Left ventricle myocardium inferior (tissue), 1 donor: ENCODE measurements at places on chromosomes 3 and 15. TPM values are rescaled to one million over a fixed set of nuclear protein-coding genes. Genes with fewer than 3 reads are reported as not detected.

Gene ULK4
- total RNA-seq: 1.8 TPM

Gene RETNLB
- total RNA-seq: not detected

Gene KLHL18
- 54.7 TPM for total RNA-seq

Gene GUCA1C
- total RNA-seq: 5.8 TPM

Gene PAQR9
- total RNA-seq: 15.3 TPM

Gene GLDN
- 4.8 TPM for total RNA-seq

Gene FSTL1
- 243 TPM for total RNA-seq

Gene HEMK1
- 16.1 TPM for total RNA-seq

GRCh38 chr15:29687204-29687815, 135.0 kb downstream of the TJP1 start:
- H3K27ac ChIP-seq: no peak overlapping the region
- H3K36me3 ChIP-seq: no peaks in the 10 kb centered on the region
- H3K4me3 ChIP-seq: no peak overlapping the region
- no peak for DNase-seq

- no peak overlapping the region for H3K4me3 ChIP-seq
- H3K4me1 ChIP-seq: peaks cover 98% of the 10 kb centered on the region
- no peak for DNase-seq
- H3K27ac ChIP-seq: no peak overlapping the region
Observed at GRCh38 chr3:25472731-25473130, 44.7 kb downstream of the RARB start.

- H3K27ac ChIP-seq: peak overlapping the region; percentile 96
- H3K27me3 ChIP-seq: no peaks in the 10 kb centered on the region
- H3K36me3 ChIP-seq: no peaks in the 10 kb centered on the region
- peaks cover 94% of the 10 kb centered on the region for H3K4me1 ChIP-seq
Observed at GRCh38 chr3:25430935-25431770, 3.1 kb downstream of the RARB start.

- no peaks in the 10 kb centered on the region for H3K36me3 ChIP-seq
- H3K4me3 ChIP-seq: no peak overlapping the region
- no peak for DNase-seq
- H3K27ac ChIP-seq: no peak overlapping the region
Observed at GRCh38 chr15:73599934-73600333, 33.3 kb downstream of the NPTN start.

- no peaks in the 10 kb centered on the region for H3K27me3 ChIP-seq
- no peaks in the 10 kb centered on the region for H3K36me3 ChIP-seq
- peak; percentile 31 for DNase-seq
- H3K4me1 ChIP-seq: peaks cover 15% of the 10 kb centered on the region
- no peak overlapping the region for H3K4me3 ChIP-seq
- H3K27ac ChIP-seq: peak overlapping the region; percentile 52
Observed at GRCh38 chr3:102163039-102163817, 271.6 kb upstream of the ZPLD1 start.

DNA sequence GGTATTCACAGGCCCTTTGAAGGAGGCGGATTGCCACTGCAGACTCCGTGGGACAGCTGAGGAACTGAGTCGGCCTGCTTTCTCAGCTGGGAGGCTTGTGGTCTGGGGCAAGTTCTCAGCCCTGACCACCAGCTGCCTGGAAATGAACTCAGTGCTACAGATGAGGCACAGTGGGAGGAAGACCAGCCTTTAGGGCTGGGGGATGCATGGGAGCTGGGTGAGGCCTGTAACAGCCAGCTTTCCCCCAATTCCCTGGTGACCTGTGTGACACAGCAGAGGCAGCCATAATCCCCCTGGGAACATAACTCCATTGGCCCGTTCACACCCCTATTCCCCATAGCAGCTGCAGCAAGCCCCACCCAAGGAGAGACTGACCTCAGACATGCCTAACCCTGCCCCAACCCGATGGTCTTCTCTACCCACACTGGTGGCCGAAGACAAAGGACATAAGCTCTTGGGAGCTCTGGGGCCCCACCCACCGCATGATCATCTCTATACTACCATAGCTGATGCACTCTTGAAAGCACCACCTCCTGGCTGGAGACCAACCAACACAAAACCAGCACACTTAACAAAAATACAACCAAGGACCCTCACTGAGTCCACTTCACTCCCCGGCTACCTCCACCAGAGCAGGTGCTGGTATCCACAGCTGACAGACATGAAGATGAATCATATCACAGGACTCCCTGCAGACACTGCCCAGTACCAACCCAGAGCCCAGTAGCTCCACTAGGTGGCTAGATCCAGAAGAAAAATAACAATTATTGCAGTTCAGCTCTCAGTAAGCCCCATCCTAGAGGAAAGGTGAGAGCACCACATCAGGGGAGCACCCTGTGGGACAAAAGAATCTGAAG, 24.9 kb downstream of the ZMAT3 start:
- peaks cover 19% of the 10 kb centered on the region for H3K4me1 ChIP-seq
- no peak overlapping the region for H3K4me3 ChIP-seq
- H3K27ac ChIP-seq: no peak overlapping the region
- no peaks in the 10 kb centered on the region for H3K36me3 ChIP-seq

GRCh38 chr3:134344560-134344959, 29.7 kb downstream of the AMOTL2 start:
- DNase-seq: no peak
- no peak overlapping the region for H3K4me3 ChIP-seq
- H3K4me1 ChIP-seq: peaks cover 18% of the 10 kb centered on the region
- no peak overlapping the region for H3K27ac ChIP-seq
- no peaks in the 10 kb centered on the region for H3K36me3 ChIP-seq

- DNase-seq: no peak
- no peak overlapping the region for H3K27ac ChIP-seq
- no peak overlapping the region for H3K4me3 ChIP-seq
- H3K27me3 ChIP-seq: no peaks in the 10 kb centered on the region
- no peaks in the 10 kb centered on the region for H3K4me1 ChIP-seq
Observed at GRCh38 chr3:31081018-31081662, 186.7 kb upstream of the GADL1 start.

DNA sequence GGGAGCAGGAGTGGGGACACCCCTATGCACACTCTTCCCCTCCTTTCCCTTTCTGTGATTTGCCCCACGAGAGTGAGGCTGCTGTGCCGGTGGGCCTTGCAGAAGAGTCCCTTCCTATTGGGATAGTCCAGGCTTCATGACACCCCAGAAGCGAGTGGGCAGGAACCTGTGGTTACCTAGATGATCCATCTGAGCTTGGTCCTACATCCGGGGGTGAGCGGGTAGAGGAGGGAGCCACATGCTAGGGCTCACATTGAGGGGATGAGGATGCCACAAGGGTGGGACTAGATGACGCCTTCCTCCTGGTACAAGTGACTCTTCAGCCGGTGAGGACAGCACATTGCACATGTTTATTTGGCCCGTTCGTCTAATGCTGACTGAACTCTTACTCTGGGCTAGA, 43.1 kb upstream of the ADPGK start:
- no peak for DNase-seq
- no peaks in the 10 kb centered on the region for H3K4me1 ChIP-seq
- no peak overlapping the region for H3K4me3 ChIP-seq
- H3K27ac ChIP-seq: no peak overlapping the region

GRCh38 chr15:48925714-48926223, 38.0 kb downstream of the SHC4 start:
- no peak for DNase-seq
- peaks cover 9% of the 10 kb centered on the region for H3K27me3 ChIP-seq
- no peak overlapping the region for H3K27ac ChIP-seq
- no peaks in the 10 kb centered on the region for H3K36me3 ChIP-seq
- H3K4me3 ChIP-seq: no peak overlapping the region

DNA sequence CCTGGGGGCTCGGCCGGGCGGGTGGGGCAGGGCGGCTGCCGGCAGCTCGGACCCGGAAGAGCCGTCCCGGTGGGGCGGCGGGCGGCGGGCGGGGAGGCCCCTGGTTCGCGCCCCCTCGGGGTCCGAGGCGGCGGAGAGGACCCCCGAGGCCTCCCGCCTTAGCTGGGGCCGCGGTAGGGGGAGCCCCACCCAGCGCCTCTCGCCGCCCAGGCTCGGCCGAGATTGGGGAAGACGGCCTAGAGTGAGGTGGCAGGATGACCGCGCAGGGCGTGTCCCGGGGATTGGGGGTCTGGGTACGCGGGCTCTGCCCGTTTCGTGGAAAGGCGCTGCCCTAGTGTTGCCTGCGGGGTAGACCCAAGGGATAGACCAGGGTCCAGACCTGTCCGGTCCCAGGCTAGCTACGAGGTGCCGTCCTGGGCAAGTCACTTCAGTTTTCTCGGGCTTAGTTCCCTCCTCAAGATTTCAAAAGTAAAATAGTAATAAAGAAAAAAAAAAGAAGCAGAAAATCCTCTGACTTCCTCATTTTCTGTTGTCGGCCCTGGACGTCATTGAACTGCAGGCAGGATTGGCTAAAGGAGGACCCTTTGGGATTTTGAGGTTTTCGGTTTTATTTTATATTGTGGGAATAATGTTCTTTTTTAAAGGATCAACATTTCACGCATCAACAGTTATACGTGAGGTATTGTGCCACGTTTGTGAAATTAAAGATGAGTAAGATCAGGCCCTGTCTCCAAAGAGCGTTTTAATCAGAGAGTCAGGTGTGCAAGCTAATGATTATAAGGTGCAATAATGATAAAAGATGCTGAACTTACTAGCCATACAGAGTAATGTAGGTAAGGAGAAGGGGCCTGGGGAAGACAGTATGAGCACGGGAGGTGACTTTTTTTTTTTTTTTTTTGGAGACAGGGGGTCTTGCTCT, 679 bp downstream of the IQGAP1 start:
- H3K4me1 ChIP-seq: peaks cover 55% of the 10 kb centered on the region
- peak overlapping the region; percentile 98 for H3K27ac ChIP-seq
- H3K27me3 ChIP-seq: no peaks in the 10 kb centered on the region
- peak; percentile 72 for DNase-seq

DNA sequence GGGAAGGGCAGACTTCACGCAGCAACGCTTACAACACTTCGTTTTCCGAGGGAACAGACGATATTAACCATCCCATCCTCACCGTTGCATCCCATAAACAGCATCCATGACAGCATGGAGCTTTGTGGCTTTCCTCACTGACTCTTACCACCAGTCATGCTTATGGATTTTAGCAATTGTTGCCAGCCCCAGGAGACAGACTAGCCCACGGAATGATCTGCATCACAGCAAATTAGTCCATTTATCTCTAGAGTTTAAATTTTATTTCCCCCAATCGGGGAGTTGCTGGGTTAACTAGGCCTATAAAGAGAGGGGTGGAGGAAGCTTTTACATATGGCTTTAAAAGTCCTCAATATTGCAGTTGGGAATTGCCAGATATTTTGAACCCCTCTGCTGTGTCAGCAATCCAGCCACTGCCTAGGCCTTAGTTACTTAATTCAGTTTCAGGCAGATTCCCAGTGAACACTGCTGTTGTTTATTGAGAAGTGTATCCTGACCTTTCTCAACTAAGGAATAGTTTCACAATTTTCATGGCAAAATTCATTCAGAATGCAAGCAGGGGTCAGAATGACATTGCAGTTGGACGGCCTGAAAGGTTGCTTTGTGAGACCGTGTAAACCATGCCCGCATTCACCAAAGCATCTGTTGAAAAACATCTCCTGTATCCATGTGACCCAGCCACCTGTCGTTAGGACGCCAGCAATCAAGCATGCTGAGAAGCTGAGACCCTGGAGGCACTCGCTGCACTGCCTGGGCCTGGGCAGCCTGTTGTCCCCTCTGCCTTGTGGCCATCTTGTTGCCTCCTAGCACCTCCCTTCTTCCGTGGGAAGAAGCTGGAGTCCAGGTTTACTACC, 397.4 kb upstream of the TPM1 start:
- H3K27me3 ChIP-seq: no peaks in the 10 kb centered on the region
- no peak overlapping the region for H3K4me3 ChIP-seq
- H3K4me1 ChIP-seq: peaks cover 22% of the 10 kb centered on the region
- no peaks in the 10 kb centered on the region for H3K36me3 ChIP-seq
- no peak for DNase-seq

- H3K27ac ChIP-seq: no peak overlapping the region
- H3K27me3 ChIP-seq: no peaks in the 10 kb centered on the region
- no peak overlapping the region for H3K4me3 ChIP-seq
- H3K36me3 ChIP-seq: no peaks in the 10 kb centered on the region
Observed at GRCh38 chr3:46707601-46708011, 6.4 kb downstream of the TMIE start.

GRCh38 chr15:52117549-52117948, 5.0 kb upstream of the BCL2L10 start:
- no peak overlapping the region for H3K4me3 ChIP-seq
- peaks cover 18% of the 10 kb centered on the region for H3K27me3 ChIP-seq
- DNase-seq: no peak
- H3K36me3 ChIP-seq: no peaks in the 10 kb centered on the region
- H3K27ac ChIP-seq: no peak overlapping the region

DNA sequence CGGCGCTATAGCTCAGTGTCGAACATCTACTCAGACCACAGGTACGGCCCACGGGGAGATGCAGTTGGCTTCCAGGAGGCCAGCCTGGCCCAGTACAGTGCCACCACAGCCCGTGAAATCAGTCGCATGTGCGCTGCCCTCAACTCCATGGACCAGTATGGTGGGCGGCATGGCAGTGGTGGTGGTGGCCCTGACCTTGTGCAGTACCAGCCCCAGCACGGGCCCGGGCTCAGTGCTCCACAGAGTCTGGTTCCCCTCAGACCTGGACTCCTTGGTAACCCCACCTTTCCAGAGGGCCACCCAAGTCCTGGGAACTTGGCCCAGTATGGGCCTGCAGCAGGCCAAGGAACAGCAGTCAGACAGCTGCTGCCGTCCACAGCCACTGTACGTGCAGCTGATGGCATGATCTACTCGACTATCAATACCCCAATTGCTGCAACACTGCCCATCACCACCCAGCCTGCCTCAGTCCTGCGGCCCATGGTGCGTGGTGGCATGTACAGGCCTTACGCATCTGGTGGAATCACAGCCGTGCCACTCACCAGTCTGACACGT, 18.3 kb upstream of the APEH start:
- H3K27me3 ChIP-seq: no peaks in the 10 kb centered on the region
- H3K36me3 ChIP-seq: no peaks in the 10 kb centered on the region
- H3K4me1 ChIP-seq: no peaks in the 10 kb centered on the region
- H3K27ac ChIP-seq: no peak overlapping the region

DNA sequence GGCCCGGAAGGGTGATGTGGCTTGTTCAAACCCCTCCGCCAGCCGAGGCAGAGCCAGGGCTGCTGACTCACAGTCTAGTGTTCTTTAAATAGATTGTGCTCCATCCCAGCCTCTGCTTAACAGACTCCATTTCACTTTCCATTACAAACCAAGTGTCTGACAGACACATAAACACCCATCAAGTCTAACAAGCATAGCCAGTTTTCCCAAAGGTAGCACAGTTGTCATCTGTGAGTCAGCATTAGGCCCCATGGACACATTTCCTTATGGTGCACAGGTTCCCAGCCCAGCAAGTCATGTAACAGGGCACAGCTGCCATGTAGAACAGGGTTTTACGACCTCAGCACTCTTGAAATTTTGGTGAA, 109.9 kb upstream of the RAP2B start:
- no peaks in the 10 kb centered on the region for H3K4me1 ChIP-seq
- no peaks in the 10 kb centered on the region for H3K36me3 ChIP-seq
- H3K27ac ChIP-seq: no peak overlapping the region
- H3K4me3 ChIP-seq: no peak overlapping the region
- no peaks in the 10 kb centered on the region for H3K27me3 ChIP-seq

DNA sequence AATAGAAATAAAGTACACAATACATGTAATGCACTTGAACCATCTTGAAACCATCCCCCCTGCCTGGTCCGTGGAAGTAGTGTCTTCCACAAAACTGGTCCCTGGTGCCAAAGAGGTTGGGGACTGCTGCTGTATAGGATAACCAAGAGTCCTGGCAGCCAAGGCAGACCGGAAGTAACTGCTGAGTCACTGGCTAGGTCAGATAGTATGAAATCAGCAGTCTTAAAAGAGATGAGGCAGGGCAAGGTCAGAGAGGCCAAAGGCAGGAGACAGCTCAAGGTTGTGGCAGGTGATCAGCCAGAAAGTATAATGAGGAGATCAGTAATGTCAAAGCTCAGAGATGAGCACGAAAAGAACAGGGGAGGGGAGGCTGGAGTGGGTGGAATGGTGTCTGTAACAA, 60.2 kb downstream of the MAP3K13 start:
- no peak overlapping the region for H3K4me3 ChIP-seq
- peaks cover 13% of the 10 kb centered on the region for H3K4me1 ChIP-seq
- DNase-seq: no peak
- H3K36me3 ChIP-seq: no peaks in the 10 kb centered on the region
- no peaks in the 10 kb centered on the region for H3K27me3 ChIP-seq
